ENCODE measurements at places on chromosomes 7 and 10.
A peak's percentile ranks its signal among the peaks of the same experiment; 100 is the strongest.

GRCh38 chr10:123556049-123556448 is 110.1 kb upstream of the GPR26 start:
- DNase-seq = no peak

- no peak for DNase-seq
These were observed 381.1 kb downstream of the TFEC start for GRCh38 chr7:115649429-115649828.

GRCh38 chr7:105020926-105021325 is 6.9 kb downstream of the KMT2E start:
- DNase-seq = no peak

DNA sequence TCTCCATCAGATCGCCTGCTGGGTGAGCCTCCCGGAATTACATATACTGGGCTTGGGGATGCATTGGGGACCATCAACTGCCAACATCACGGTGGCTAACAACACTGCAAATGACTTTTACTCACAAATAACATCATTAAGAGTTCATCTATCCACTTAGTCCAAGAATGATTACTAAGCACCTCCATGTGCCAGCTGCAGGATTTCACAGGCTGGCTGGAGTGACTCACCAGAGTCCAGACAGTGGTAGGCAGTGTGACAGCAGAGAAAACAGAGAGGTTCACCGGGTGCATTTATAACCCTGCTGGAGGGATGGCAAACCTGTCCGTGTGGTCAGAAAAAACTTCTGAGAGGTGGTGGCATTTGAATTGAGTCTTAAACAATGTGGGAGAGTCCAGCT is 3.2 kb upstream of the IGFBP3 start:
- DNase-seq = peak; percentile 69

GRCh38 chr10:121527690-121528089 is 70.6 kb downstream of the FGFR2 start:
- no peak for DNase-seq

- peak; percentile 4 for DNase-seq
These were observed 524.8 kb downstream of the GRM8 start for GRCh38 chr7:126727930-126728391.

DNA sequence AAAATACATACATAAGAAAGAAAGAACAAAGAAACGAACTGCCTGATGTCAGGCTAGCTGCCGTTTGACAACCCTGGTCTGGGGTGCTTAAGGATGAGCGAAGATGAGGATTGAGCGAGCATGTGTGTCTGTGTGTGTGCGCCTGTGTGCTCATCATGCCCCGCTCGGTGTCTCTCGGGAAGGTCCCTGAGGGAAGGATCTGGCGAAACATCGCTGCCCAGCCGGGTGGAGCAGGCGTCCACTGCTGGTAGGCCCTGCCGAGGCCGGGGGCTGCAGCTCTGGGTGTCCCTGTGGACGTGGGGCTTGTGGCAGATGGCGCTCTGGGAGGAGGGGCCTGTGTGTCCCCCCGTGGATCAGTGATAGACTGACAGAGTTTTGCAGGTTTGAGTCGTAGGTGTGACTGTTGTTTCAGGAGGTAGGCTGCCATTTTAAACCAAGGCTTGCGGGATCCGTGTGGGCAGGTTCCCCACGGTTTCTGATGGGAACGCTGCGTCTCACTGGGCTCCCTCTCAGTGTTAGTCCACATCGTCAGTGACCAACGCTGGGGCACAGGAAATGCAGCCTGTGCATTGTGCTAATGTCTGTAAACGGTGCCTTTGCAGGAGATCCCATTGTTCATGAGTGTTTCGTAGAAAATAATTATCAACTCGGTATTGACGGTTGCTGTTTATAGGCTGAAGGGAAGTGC is 5.9 kb upstream of the SUN1 start:
- DNase-seq = no peak

- no peak for DNase-seq
These were observed 317.1 kb upstream of the NPVF start for GRCh38 chr7:25545124-25546008.

- DNase-seq = no peak
These were observed 9.2 kb upstream of the IL6 start for GRCh38 chr7:22717760-22718159.
